ENCODE measurements at places on chromosomes 1 and 21.

DNA sequence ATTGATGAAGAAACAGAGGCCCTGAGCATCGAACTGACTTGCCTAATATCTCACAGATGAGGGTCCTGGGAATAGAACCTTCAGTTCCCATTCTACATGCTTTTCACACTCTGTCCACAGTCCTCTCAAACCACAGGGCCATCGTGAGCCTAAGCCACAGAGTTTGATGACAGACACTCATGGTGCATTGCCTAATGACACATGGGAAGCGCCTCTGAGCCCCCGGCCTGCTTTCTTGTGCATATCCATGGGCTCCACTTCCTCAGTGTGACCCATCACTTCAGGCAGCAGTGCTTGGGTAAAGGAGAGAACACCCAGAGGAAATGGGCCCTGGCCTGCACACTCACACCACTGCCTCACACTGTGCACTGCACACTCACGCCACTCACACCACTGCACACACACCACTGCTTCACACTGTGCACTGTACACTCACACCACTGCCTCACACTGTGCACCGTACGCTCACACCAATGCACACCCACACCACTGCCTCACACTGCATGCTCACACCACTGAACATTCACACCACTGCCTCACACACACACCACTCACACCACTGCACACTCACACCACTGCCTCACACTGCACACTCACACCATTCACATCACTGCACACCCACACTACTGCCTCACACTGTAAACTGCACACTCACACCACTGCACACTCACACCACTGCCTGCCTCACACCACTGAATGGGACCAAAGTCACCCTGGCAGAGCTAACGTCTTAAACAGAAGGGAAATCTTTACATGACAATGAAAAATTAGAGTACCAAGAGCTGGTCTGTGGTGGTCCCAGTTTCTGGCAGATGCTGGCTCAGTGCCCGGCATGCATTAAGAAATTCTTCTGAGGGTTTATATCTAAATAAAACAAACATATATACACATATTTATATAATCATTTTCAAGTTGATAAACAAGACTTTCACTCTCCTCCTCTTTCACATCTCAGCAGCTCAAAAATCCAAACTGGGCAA is 53.0 kb downstream of the KANK4 start:
- no peak for DNase-seq

DNA sequence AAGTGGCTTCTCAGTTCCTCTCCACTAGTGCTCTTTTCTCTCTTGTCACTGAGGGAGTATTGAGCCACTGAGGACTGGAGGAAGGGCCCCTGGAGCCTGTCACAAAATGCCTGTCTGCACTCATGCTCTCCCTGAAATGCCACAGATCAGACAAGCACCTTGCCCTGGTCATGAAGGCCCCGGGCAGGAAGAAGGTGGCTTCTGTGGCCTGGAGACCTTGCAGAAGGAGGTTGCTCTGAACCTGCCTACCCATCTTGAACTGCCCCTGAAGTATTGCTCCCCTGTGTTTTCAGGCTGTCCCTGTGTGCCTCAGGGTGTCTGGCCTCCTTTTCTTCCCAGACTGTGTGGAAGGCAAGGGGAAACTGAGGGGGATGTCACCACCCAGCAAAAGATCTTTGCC is 3.1 kb downstream of the PKP1 start:
- DNase-seq = no peak

DNA sequence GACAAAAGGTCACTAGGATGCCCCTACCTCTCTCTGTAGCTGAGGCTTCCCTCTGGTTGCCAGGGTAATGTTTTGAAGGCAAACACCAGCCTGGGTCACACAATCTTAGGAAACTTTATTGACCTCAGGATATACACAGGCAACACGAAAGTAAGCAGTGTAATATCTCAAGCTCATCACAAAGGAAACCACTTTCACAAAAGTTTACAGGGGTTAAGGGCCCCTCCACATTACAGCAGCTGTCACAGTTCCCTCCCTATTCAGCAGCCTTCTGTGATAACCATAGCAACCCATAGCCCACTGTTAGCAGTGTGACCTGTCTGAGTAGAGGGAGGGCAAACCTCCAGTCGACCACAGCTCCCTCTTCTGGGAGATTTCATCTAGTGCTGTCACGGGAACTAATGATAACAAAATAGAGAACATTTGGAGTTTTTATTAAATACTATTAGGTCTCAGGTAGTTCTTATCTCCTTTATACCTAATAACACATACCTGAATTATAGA is 149.8 kb downstream of the PTPRC start:
- no peak for DNase-seq

DNA sequence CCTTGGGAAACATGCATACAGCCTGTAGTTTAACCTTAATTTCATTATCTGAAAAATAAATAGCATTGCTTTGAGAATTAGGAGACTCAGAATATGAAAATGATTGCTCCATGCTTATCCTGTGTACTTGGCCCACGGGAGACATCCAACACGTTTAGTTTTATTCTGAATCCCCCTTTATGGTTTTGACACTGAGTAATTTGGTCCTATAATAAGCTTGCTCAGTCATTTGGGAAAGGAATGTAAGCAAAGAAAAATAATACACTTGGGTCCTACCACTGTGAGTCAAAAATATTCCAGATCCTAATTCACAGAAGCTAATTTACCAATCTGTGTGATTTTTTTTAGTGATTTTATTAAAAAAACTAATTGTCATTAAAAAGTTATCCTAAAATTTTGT is 557.3 kb downstream of the USP25 start:
- DNase-seq = no peak

GRCh38 chr1:76065270-76065669 is 9.3 kb upstream of the ST6GALNAC3 start:
- no peak for DNase-seq

DNA sequence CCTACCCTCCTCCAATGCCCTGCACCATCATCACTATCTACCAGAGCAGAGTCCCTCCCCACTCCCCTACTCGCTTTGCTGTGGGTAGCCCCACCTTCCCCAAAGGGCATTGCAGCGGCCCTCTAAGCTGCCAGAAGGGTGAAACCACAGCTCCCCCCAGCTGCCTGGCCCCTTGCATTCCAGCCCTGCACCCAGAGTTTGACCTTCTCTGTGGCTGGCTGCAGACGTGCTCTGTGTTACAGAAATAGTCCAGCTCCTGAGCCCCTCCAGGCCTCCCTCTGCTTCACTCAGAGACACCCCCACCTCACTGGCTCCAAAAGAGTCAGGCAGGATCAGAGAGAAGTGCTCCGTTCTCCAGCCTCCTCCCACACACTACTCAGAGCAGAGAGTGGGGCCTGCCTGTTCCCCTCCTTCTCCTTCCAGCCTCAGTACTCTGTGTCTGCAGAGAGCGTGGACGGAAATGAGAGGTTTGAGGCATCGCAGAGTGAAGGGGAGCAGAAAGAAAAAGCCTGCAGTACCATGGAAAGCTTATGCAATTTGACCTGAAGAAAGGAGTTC is 63.2 kb downstream of the PLEKHA6 start:
- no peak for DNase-seq

- no peak for DNase-seq
Measured at GRCh38 chr1:169107603-169108208, 1.2 kb downstream of the ATP1B1 start.

DNA sequence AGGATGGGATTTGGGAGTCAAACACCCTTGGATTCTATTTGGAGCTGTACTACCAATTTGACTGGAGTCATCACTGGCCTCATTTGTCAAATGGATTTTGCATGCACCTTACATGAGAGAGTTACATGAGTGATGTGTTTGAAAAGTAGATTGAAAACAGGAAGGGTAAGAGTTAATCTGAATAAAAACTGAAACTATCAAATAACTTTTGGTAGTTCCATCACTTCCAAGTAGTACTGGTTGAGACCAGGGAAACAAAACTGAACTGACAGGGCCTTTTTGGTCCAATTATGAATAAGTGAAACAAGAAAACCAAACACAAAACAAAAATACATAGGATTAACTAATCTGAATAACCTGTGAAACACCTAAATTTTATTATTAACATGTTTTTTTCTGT is 30.2 kb downstream of the NUCKS1 start:
- no peak for DNase-seq

- DNase-seq = no peak
Measured at GRCh38 chr1:230707732-230708630, 5.9 kb downstream of the AGT start.

- DNase-seq = no peak
Measured at GRCh38 chr1:6367381-6368012, 26.1 kb downstream of the ACOT7 start.

- no peak for DNase-seq
Measured at GRCh38 chr1:165564561-165564960, 20.8 kb downstream of the LRRC52 start.

- DNase-seq = no peak
Measured at GRCh38 chr21:26534517-26534916, 38.6 kb downstream of the CYYR1 start.

DNA sequence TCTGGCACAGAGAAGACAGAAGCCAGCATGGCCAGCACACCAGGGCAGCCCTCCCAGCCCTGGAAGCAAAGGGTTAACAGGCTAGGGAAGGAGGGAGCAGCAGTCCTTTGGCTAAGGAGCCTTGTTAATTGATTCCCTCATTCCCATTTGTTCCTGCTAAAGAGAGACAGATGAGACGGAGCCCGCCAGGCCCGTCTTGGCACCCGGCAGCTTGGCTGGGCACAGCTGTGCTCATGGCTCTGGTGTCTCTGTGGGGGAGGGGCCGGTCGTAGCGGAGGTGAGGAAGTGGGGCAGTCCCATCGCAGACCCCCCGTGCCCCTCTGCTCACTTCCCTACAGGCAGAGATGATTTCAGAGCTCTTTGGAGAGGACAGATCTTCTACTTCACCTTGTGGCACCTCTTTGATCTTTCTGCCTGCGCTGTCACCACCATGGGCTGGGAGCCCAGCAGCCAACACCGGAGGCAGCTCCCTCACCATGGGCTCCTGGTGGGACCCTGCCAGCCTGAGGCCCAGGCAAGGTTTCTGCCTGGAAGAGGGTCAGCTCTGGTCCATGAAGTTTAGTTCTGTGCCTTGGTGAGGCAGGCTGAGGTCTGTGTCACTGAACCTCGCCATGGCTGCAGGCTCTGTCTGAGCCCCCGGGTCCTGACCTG is 38.0 kb downstream of the FOXO6 start:
- no peak for DNase-seq

GRCh38 chr1:2968471-2968881 is 52.8 kb upstream of the ACTRT2 start:
- DNase-seq = no peak

- no peak for DNase-seq
Measured at GRCh38 chr1:219264561-219264960, 90.9 kb downstream of the LYPLAL1 start.

DNA sequence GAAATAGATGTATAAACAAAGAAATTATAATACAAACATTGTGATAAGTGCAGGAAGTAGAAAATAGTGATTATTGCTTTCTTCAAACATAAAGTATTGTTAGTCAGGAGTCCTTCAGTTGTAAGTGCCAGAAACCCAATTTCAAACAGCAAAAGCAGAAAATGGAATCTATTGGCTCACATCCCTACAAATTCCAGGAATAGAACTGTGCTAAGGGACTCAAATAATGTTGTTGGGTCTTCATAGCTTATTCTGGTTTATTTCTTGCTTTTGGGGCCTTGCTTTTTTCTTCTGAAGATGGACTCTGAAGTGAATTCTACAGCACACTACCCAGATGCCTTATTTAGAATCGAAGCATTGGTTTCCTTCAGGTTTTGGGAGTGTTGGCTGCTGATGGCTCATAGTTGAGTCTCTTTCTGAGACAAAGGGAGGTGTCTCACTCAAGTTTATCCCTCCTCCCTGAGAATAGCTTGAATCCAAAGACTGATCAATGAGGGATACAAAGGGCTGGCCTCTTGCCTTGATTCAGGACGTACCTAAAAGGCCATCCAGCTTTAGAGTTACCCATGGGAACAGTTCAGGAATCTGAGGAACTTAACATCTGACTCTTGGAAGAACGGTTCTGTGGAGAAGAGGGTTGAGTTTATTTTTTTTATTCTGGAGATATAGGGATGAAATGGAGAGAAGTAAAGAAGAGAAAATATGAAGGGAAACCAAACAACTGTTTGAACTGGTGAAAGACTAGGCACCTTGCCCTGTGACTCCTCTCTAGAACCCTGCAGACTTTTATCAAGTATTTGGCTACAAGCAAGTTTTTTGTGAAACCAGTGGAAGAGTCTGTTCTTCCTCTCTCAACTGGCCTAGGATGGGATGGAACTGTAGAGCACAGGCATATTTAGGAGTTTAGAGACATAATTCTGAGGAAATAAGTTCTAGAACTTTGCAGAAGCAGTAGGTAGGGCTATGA is 39.0 kb upstream of the ATG4C start:
- DNase-seq = no peak

DNA sequence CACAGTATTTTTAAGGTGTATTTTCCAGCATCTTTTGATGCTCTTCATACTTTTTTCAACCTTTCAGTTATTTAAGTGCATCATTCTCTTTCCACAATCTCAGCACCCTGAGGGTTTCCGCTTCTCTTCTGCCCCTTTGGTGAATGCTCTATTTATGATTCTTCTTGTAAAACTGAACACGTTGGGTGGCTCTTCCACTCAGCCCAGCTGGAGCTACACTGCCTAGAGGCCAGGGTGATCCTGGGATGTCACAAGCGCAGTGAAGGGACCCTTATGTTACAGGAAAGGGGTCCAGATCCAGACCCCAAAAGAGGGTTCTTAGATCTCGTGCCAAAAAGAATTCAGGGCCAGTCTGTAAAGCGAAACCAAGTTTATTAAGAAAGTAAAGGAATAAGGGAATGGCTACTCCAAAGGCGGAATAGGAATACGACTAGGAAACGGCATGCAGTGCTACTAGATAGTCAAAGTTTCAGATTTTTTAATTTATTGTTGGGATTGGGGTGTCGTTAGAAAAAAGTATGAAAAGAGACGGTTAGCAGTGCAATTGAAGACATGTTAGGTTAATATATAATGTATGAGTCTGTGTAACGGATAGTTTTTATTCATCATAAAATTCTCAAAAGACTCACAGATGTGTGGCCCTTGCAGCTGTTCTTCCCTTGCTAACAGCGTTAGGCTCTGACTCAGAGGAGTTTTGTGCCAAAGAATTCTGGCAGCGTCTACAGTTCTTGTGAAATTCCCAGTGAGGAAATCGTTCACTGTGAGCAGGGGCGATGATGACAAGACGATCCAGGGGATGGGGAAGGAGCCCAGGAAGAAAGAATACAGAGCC is 14.4 kb upstream of the ERVH48-1 start:
- DNase-seq = no peak

GRCh38 chr1:15836772-15837669 is 10.5 kb upstream of the SPEN start:
- DNase-seq = peak; percentile 73

DNA sequence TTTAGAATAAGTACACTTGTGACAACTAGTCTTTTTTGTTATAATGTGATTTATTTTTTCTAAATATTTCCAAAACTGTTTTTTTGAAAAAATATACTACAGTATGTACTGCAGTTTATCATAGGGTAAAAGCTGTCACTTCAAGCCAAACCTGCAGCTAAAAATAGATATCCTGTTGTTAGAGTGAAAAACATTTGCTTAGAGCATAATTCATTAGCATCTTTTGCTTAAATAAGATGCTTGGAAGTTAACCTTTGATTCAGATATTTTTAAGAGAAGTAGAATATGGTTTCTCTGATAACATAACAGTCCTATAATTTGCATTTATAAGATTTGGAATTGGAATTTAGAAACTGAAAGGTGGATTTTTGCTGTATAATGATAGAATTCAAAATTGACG is 21.5 kb downstream of the PRKACB start:
- no peak for DNase-seq

- no peak for DNase-seq
Measured at GRCh38 chr1:225465793-225466517, 38.1 kb upstream of the LBR start.

GRCh38 chr1:100921110-100921706 is 25.3 kb downstream of the SLC30A7 start:
- no peak for DNase-seq

Data from activated CD4-positive, alpha-beta T cell treated with anti-CD3 and anti-CD28 coated beads for 4 hours (primary cell).